Activated effector memory CD4-positive, alpha-beta T cell treated with Interleukin-2 at 50 U/mL for 16 hours (primary cell): ENCODE measurements at places on chromosomes 2 and 18.

DNA sequence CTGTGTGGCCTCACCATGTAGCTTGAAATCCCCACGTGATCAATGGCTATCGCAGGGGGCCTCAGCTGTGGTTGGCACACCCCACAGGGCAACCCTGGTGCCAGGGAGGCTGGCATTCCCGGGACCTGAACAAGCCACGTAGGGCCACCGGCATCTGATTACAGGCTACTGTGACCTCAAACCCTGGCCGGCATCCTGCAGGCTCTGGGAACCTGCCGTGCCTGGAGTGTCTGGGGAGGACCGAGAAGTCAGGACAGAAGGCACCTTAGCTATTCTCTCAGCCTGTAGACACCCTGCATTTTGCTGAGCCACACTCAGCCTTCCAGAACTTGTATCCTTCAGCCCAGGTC lies 213.0 kb downstream of the GLI2 start:
- no peak for DNase-seq

DNA sequence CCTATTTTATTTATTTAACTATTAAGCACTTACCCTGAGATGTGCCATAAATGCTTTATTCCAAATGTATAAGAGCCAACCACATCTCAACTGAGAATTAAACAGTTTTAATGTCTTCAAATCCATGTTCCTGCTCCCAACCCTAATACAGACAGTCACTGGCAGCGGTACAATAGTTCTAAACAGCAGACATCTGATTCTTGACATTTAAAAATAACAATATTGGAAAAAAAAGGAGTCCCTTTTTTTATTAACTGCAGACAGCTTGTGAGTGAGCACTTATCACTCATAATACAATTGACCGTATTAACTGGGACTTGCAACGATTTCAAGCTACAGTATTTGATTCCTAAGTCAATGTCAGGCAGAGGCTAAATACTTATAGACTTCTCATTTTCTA lies 424.6 kb downstream of the TGIF1 start:
- DNase-seq: no peak

- DNase-seq: no peak
Observed at GRCh38 chr2:112733456-112733855, 12.6 kb downstream of the NT5DC4 start.

GRCh38 chr2:134227666-134228065 lies 26.2 kb upstream of the MGAT5 start:
- no peak for DNase-seq

DNA sequence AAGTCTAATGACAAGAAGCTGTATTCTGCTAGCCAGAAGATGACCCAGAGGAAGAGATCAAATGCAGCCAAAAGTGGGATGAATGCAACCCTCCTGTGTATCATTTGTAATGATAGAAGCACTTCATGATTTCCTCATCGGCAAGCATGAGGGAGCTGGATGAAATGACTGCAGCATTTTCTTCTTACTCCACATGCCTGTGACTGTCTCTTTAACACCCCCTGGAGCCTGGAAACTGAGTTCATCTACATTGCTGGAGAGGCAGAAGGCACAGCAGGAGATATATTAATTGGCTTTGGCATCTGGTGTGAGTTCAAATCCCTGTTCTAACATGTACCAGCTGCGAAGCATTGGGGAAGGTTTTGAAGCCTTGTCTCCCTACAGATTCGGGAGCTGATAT lies 37.7 kb downstream of the ID2 start:
- no peak for DNase-seq
